ENCODE measurements at places on chromosomes 12 and 14. TPM values are rescaled to one million over a fixed set of nuclear protein-coding genes. Genes with fewer than 3 reads are reported as not detected.

DNA sequence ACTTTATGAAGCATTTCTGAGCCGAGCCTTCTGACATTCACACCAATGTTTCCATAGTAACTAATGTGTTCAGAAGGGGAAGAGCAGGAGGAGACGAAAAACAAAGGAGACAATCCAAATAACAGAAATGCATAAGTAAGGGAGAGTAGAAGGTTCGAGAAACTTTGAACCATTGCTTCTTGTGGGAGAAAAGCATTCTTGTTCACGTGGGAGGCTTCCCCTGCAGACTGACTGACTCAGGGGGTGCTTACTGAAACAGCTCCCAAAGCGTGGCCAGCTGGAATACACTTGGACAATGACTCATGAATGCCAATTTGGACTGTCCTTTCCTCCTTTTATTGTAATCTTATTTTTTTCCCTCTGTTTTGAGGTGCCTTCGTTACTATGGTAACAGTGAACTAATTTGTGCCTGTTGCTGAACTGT is 73.9 kb downstream of the NEDD1 start:
- DNase-seq, result no peak

DNA sequence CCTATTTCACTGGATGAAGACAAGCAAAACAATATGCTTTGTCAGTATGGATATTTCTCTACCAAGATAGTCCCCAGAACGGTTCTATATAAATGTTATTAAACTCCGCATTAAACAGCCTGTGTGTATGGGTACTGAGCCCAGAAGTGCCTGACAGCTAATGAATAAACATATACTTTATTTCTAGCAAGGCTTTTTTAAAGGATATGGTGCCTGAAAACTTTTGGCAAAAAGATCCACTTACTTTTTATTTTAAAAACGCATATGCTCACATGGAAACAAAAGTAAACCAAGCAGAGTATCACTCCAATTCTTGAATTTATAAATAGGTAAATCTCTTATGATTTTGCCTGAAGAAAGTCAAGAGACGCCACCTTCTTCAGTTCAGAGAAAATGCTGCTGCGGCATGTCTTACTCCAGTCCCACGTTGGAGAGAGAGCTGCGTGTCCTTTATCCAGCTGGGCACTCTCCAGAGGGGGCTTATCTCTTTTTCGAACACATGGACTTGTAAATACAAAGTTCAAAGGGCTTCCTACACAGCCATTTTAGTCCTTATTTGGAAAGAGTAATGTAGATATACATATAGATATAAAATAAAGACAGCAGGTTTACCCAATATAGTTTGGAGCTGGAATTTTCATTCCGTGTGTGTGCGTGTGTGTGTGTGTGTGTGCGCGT is 264.2 kb downstream of the ADAMTS20 start:
- no peak for DNase-seq

DNA sequence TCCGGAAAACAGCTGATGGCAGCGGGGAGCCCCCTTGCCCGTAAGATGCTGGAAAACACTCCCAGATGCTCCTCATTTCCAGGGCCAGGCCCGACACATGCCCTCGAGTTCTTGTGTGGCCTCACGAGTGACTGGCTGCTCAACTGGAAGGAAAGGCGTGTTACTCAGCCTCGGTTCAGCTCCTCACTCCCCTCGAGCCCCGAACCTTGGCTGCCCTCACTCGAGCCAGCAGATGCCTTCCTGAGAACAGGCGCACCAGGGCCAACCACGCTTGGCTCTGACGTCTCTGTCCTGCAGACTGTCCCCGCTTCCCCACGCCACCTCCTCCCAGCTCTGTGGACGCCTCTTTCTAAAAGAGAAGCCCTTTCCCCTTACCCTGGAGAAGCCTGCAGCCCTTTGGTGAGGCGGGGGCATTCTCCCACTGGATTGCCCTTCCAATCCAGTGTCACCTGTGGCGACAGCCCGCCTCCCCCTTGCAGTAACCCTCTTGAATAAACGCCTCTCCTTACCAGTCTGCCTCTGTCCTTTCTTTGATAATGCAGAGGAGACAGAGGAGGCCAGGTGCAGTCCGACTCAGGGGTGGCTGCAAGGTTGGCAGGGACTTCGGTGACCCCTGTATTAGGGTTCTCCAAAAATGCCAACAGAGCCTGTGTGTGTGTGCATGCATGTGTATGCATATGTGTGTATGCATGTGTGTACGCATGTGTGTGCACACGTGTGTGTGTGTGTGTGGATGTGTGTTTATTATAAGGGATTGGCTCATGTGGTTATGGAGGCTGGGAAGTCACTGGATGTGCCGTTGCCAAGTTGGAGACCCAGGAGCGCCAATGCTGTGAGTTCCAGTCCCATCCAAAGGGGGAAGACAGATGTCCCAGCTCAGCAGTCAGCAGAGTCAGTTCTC is 166.3 kb downstream of the KIF26A start:
- no peak for DNase-seq

- no peak for DNase-seq
Observed at GRCh38 chr12:58378028-58378427, 436.7 kb downstream of the ATP23 start.

- no peak for DNase-seq
Observed at GRCh38 chr12:2358986-2359658, 306.3 kb downstream of the CACNA1C start.

GRCh38 chr12:39490500-39491282 is 47.8 kb upstream of the KIF21A start:
- no peak for DNase-seq

DNA sequence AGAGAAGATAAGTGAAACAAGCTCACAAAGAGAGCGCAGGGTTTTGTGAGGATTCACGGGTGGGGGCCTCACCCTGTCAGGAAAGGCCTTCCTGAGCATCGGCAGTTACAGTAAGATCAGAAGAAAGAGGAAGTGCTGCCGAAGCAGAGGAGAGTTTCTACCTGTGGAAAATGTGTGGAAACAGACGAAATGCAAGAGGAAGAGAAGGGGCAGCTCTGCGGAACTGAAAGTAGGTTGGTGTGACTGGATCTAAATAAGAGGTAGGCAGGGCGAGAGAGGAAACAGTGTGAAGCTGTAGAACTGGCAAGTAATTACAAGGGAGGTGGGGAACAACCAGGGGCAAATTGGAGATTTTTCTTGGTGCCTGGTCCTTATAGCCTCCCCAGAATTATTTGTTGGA is 2.6 kb downstream of the GPR68 start:
- no peak for DNase-seq

GRCh38 chr12:40587421-40587820 is 104.8 kb upstream of the CNTN1 start:
- DNase-seq, result no peak

DNA sequence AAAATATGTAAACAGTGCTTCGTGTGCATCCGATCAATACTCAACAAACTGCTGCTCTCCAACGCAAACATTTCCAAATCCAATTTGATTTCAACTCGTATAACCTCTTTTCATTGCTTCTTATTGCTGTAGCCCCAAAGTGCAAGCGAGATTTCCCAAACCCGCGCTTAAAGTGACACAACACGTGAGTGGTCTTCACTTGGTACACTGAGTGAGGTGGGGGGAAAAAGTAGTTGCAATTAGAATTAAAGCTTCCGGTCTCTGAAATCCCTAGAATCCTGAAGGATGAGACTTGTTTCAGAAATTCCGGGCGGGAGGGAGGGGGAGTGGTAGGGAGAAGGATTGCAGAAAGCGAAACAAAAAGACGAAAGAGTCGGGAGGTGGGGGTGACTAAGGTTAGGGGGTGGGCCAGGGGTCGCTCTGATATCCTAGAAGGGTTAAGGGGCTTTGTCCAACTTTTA is 387.5 kb downstream of the BCAT1 start:
- no peak for DNase-seq

GRCh38 chr12:92292016-92292415 is 146.4 kb upstream of the BTG1 start:
- DNase-seq, result no peak

DNA sequence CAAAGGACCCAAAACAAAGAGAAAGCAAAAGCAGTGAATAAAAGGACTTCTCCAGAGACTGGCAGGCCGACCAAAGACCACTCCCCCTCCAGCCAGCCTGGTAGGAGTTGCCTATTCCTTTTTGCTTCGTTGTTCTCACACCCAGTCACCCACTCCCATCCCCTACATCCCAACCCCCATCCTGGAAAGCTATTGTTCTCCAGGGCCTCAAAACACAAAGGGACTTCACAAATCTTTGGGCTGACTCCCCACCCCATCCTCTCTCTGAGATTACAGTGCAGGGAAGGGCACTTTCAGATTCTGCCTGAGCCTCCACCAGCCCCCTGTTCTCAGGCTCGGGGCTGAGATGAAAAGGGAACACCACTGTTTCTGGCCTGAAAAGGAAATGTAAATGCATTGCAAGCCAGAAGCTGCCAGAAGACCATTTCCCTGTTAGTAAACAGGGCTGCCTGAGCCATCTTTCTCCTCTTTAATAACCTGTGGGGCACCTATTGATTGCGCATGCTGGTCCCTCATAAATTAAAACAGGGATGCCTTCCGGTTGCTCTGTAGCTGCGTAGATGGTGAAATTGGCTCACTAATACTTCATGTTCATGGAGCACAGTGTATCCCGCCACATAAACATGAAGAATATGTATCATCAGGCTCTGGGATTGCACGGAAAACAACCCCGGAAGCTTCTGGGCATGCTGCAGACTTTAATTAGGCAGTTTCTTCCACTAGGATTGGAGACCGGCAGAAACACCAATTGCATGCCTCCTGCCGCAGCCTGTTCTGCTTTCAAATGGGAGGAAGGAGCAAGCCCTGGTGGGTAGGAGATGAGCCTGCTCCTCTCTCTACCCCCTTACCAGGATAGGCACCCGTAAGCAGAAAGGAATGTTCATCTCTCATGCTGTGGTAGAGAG is 130.3 kb upstream of the FUT8 start:
- DNase-seq, result no peak

GRCh38 chr14:94136575-94137331 is 7.3 kb upstream of the IFI27L2 start:
- no peak for DNase-seq

- DNase-seq, result no peak
Observed at GRCh38 chr14:71441126-71441525, 491.1 kb upstream of the RGS6 start.

GRCh38 chr14:28570391-28570790 is 196.2 kb upstream of the FOXG1 start:
- no peak for DNase-seq

DNA sequence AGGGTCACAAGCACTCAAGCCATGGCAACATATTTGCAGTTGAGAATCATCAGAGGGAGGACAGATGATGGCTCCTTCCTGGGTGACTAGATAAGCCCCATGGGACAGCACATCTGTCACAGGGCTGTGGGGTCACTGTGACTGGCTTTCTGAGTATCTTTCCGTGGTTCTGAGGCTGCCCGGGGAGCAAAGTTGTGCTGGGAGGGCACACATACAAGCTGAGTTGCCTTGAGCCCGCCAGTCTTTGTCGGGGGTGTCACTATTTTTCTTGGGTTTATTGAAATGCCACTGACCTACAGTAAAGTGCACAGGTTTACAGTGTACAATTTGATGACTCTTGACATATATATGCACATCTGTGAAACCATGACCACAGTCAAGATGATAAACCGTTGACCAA is 17.2 kb upstream of the KIF26A start:
- no peak for DNase-seq

- no peak for DNase-seq
Observed at GRCh38 chr12:107377596-107378385, 284.4 kb upstream of the CRY1 start.

DNA sequence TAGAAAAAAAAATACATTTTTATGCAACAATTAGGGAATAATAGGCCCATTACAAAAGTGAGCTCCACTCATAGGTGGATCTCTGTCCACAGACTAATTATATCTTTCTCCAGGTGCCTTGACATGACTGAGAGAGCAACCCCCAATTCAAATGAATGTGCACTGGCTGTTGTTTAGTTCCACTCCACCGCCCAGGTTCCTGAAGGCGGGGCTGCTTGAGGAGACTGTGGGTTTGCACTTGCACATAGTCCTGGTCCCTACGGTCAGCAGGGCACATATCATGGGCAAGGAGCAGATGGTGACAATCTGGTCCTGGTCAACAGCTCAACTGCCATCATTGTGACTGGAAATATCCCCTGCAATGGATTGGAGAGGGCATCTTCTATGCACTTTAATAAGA is 195.6 kb upstream of the PWP1 start:
- DNase-seq, result no peak

GRCh38 chr12:87238466-87238865 is 790.7 kb downstream of the C12orf50 start:
- no peak for DNase-seq

- DNase-seq, result no peak
Observed at GRCh38 chr14:75049136-75049535, 2.1 kb downstream of the MLH3 start.

GRCh38 chr12:109488051-109488665 is 10.7 kb downstream of the UBE3B start:
- no peak for DNase-seq

DNA sequence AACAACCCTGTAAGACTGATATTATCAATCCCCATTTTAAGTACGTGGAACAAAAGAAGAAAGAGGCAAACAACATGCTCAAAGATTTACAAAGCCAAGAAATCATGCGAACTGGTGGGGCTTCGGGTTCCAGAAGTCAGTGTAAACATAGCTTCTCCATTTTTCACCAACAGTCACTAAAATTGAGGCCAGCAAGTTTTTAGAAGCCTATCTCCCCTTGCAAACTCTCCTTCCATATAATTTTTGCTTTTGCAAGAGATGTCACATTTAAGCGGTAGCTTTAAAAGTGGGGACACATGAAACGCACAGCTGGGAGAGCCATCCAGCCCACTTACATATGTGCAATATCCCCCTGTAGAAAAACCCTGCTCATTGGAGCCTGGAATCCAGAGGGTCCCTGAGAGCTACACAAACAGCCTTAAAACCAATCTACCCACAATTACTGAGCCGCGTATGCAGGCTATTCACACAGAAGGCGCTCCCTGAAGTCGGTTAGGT is 797 bp downstream of the SLC11A2 start:
- DNase-seq, result no peak

- DNase-seq, result no peak
Observed at GRCh38 chr12:131176266-131176665, 222.6 kb downstream of the ADGRD1 start.

GRCh38 chr12:96094201-96094600 is 58.8 kb upstream of the LTA4H start:
- DNase-seq, result no peak

DNA sequence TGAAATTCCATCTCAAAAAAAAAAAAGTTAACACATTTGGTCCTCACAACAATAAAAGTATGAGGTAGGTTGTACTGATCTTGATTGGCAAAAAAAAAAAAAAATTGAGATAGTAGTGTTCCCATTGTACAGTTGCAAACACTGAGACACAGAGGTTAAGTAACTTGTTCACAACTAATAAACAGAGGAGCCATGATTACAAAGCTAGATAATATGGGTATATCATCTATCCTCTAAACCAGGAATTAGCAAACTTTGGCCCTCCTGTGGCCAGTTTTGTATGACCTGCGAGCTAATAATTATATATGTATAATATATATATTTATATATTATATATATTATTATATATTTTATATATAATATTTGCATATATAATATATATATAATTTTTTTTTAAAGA is 2.3 kb upstream of the PSME1 start:
- DNase-seq, result no peak

- peak; percentile 88 for DNase-seq
Observed at GRCh38 chr14:100476012-100476822, 111.0 kb downstream of the BEGAIN start.

GUCY2C gene
- total RNA-seq, result 0.13 TPM

MSI1 gene
- total RNA-seq, result 4.1 TPM

ITGA5 gene
- 75.8 TPM for total RNA-seq

GDF11 gene
- 11.8 TPM for total RNA-seq

SCNN1A gene
- 17.1 TPM for total RNA-seq

BCL11B gene
- 0.23 TPM for total RNA-seq

SPTB gene
- 0.13 TPM for total RNA-seq

MYF5 gene
- total RNA-seq, result not detected

TAS2R30 gene
- total RNA-seq, result 0.74 TPM

ESRRB gene
- not detected for total RNA-seq

NDRG2 gene
- 1.6 TPM for total RNA-seq

CCDC175 gene
- total RNA-seq, result not detected

SMCO2 gene
- 0.36 TPM for total RNA-seq
